Epithelial cell of esophagus (primary cell): ENCODE measurements at places on chromosomes 7 and 10.

- peak; percentile 43 for DNase-seq
Measured at GRCh38 chr10:114550756-114551635, 107.1 kb downstream of the ABLIM1 start.

- no peak for DNase-seq
Measured at GRCh38 chr10:13397052-13397451, 49.0 kb upstream of the SEPHS1 start.

DNA sequence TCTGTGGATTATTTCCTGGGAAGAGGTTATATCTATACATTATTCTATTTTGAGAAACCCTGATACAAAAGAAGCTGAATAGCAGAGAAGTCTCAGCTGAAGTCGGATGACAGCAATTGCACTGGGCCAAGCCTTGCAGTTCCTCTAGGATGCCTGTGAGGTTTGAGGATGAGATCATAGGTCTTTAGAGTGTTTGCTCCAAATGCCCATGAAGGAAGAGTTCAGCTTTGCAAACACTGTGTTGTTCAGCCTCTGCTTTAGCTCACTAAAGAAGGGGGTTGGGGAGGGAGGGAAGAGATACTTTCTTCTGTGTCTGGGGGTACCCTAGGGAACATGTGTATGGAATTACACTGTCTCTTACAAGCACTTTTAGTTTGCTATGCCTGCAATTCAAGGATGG lies 282.5 kb upstream of the NRP1 start:
- DNase-seq, result peak; percentile 5

GRCh38 chr10:72954596-72955554 lies at the start of gene PLA2G12B:
Gene PLA2G12B, minus strand, starts transcription at chr10:72954806. Its CDS starts 121 bp downstream, at chr10:72954685.
- no peak for DNase-seq

GRCh38 chr10:130814610-130815009 lies 496.9 kb downstream of the TCERG1L start:
- no peak for DNase-seq

DNA sequence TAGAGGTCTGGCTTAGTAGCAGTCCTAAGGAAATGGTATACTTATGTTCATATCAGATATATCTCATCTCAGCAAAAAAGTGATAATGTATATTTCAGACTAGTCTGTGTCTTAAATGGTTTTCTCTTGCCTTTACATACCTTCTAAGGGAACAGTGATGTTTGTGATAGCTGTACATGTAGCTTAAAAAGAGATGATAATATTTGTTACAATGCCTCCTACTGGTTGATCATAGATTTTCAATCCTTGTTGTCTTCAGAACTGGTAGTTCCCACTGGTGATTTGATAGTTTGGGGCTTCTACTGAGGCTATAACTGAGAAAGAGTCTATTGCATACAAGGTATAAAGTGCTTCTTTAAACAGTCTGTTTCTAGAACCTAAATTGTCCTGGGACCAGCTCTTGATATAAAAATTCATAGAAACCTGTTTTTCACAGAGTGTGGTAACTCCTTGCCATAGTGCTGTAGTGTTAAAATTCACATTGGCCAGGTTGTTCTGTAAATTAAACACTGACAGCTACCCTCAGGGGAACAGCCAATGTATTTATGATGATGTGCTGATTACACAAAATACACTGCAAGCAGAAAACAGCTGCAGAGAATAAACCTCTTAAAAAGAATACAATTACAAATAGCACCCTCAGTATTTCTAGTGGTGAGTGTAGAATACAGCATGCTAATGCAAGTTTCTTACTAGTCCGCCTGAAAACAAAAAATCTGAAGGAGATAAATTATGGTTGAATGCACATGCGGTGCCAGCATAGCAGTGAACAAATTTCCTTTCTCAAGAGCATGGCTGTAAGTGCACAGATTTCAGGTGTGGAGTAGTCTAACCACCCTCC lies 90.3 kb downstream of the BTRC start:
- peak; percentile 33 for DNase-seq

- DNase-seq, result no peak
Measured at GRCh38 chr7:2028733-2029132, 204.0 kb downstream of the MAD1L1 start.

DNA sequence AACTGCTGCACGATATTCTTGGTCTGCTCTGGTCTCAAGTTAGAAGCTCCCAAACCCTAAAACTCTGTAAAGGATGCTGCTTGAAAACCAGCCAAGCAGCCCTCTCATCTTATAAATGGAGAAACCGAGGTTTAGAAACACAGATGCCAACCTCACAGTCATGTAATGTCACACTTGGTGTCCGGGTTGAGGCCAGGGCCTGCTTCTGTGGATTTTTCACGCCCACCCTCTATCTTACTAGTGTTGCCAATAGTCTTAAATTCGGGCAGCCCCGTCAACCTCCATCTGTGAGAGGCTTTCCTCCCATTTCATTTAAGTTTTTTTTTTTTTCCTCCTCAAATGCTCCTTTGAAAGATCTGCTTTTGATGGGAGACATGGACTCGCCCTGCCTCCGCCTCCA lies 28.9 kb downstream of the PLPP4 start:
- DNase-seq, result no peak

- peak; percentile 40 for DNase-seq
Measured at GRCh38 chr10:94402843-94403379, 570 bp downstream of the TBC1D12 start.

DNA sequence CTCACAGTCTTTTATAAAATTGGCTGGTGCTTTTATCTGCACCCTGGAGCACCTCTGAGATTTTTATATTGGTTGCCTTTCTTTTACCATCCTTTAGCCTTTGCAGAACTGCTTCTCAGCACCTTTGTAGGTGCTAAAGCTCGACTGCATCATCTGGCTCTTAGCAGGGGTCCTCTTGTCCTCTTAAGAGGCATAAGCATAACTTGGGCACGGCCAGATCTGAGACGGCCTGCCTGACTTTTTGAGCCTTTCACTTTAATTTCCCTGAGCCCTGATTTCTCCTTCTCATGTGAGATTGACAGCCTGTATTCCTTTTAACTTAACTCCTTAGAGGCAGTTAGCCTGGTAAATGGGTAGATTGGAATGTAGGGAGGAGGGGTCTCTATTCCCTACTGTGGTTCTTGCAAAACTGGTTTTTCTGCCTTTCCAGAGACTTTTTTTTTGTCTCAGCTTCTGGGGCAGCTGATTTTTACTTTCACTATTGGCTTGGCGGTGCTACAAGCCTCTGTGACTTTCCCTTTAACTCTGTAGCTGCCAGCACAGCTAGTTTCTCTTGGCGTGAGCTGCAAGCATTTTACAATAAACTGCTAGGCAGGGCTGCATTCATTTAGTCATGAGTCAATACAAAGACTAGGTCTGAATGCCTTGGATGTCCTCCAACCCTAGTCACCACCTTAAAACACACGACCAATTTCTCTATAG lies 24.0 kb downstream of the ZPBP start:
- peak; percentile 73 for DNase-seq

- DNase-seq, result no peak
Measured at GRCh38 chr10:128908499-128908898, 558.5 kb upstream of the MGMT start.

- DNase-seq, result no peak
Measured at GRCh38 chr10:119283387-119283786, 76.0 kb downstream of the GRK5 start.

GRCh38 chr10:130635528-130635927 lies 499.3 kb downstream of the GLRX3 start:
- no peak for DNase-seq

DNA sequence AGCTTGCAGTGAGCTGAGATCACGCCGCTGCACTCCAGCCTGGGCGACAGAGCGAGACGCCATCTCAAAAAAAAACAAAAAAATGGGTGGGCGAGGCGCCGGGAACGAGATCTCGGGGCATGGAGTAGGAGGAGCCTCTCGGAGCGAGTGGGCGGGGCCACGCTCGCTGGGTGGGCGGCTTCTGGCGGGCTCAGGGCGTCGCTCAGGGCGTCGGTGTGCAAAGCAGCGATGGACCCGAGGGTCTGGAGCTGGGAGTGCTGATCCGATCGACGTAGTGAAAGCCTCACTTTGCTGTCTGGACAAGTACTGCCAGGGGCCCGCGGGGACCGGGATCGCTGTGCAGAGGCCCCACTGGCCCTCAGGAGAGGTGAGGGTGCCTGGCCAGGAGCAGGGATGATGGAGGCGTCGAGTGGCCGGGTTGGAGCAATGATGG lies 22.6 kb upstream of the AMZ1 start:
- no peak for DNase-seq

- DNase-seq, result no peak
Measured at GRCh38 chr10:26792758-26793495, 67.8 kb downstream of the ABI1 start.

GRCh38 chr7:84249656-84250055 lies 55.1 kb upstream of the SEMA3A start:
- DNase-seq, result no peak

DNA sequence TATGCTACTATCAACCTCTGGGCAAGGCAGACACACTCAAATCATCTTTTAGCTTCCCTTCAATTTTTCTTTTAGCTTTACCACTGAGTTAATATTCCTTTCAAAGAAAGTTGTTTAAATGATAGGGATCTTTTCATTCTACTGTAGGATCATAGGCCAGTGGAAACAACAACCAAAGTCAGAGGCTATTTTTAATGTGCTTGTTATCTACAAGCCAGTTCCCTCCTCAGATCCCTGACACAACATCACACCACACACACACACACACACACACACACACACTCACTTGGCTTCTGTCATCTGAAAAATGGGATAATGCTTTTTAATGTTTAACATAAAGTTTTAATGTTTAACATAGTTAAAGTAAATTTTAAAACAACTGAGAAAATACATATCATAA lies 106.7 kb upstream of the CAV2 start:
- DNase-seq, result no peak

- DNase-seq, result peak; percentile 43
Measured at GRCh38 chr10:70985824-70986622, 97.7 kb upstream of the PCBD1 start.

- DNase-seq, result peak; percentile 54
Measured at GRCh38 chr10:218798-219197, 83.5 kb downstream of the ZMYND11 start.

DNA sequence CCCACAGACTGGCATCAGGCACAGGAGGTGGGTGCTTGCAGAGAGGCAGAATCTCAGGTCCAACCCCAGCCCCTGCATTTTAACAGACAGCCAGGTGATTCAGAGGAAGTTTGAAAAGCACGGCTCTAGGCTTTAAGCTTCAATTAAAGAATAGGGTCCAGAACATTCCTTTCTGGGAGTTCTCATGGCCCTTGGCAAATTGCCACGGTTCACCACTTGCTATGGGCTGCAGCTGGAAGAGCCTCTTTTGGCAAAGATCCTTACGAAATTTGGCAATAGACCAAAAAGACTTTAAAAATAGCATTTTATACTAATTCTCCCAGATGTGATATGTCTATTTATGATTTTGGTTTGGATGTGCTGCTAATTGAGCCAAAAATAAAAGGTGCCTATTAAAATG lies 148.1 kb downstream of the ITGA8 start:
- DNase-seq, result no peak

- DNase-seq, result no peak
Measured at GRCh38 chr7:8627325-8627724, 193.9 kb downstream of the NXPH1 start.

DNA sequence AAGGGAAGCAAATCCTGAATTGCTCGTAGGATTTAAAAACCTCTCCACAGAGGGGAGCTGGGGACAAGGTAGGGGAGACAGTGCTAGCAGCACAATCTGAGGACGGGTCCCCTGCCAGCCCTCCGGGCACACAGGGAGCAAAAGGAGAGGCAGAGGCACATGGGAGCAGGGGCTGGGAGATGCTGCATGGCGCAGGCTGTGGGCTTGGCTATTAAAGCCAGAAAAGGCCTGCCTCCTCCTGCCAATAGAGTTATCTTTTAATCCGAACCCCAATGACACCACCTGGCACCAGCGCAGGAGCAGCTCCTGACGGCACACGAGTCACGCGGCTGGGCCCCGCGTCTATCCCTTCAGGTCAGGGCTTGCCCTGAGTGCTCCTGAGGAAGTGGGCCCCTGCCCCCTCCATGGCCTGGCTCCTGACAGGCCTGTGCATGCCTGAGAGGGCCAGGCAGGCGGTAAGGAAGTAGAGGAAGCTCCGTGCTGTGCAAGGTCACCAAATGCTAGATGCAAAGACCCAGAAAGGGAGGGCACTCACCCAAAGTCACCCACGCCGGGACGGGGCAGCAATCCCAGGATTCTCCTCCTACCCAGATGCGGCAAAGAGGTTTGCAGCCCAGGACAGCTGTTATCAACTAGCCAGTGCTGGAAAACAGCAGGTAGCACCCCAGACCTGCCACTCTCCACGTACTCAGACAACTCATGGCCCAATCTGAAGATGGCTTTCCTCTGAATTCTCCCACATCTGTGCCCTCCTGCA lies 28.1 kb downstream of the DLG5 start:
- peak; percentile 98 for DNase-seq

DNA sequence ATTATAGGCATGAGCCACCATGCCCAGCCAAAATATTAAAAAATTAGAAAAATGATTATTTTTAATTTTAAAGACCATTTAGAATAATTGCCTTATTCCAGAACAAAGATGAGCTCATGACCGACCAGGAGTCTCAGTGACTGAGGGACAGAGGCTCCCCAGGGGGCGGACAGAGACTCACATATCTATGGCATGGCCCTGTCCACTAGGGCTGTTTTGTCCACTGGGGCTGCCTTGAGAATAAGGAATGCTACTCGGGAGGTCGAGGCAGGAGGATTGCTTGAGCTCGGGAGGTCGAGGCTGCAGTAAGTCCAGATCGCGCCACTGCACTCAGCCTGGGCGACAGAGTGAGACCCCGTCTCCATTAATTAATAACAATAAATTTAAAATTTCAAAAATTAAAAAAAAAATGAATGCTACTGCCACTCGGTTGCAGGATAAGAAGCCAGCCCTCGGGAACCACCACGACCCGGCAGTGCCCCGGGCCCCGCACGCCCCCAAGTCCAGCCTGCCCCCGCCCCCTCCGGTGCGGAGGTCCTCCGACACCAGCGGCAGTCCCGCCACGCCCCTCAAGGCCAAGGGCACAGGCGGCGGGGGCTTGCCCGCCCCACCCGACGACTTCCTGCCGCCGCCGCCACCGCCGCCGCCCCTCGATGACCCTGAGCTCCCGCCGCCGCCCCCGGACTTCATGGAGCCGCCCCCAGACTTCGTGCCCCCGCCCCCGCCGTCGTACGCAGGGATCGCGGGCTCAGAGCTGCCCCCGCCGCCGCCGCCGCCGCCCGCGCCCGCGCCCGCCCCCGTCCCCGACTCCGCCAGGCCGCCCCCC lies 128.6 kb downstream of the APBB1IP start:
- no peak for DNase-seq

DNA sequence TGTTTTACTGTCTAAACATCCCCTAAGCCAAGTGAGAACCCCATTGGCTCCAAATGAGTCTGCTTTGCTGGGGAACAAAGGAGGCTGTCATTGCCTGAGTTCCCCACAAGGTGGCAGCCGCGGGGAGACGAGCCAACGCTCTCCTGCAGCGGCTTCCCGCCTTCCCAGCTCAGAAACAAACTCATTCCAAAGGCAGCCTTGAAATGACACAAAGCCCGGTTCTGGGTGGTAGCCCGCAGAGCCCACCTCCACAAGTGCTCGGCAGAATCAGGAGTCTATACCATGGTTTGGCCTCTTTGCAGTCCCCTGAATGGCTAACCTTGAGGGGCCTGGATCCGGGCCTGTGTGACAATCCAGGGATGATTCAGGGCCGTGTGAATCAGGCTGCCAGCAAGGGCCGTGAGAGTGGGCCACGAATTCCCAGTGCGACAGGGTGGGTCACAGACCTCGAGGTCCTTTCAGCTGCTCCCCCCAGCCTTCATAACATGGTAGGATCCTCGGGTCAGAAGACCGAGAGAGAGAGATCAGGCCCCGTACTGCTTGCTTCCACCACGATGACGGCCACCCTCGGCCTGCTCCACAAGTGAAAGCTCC lies 79.7 kb downstream of the DLG5 start:
- DNase-seq, result peak; percentile 66
